T-cell (primary cell): ENCODE measurements at places on chromosomes 4 and X.

- peaks cover 8% of the 10 kb centered on the region for H3K4me1 ChIP-seq
- DNase-seq = no peak
- H3K4me3 ChIP-seq = no peak overlapping the region
- H3K27me3 ChIP-seq = no peaks in the 10 kb centered on the region
These were observed 78.6 kb upstream of the STS start for GRCh38 chrX:7068939-7069367.

DNA sequence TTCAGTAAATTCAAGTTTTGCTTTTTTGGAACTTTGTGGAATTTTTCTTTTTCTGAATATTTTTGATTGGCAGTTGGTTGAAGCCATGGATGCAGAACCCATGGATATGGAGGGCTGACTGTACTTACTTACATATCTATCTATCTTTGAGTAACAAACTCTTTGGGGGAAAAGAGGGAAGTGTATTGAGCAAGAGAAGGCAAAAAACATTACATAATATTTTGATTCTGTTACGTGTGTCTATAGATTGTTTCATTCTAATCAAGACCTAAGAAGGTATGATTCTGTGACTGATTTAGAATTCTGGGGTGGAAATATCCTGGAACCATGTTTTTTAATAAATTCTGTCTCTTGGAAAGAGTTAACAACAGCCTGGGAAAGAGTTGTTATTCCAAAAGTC is 31.5 kb downstream of the GRSF1 start:
- no peaks in the 10 kb centered on the region for H3K36me3 ChIP-seq
- peaks cover 1% of the 10 kb centered on the region for H3K4me1 ChIP-seq
- no peaks in the 10 kb centered on the region for H3K27me3 ChIP-seq
- H3K4me3 ChIP-seq = no peak overlapping the region
- DNase-seq = no peak

DNA sequence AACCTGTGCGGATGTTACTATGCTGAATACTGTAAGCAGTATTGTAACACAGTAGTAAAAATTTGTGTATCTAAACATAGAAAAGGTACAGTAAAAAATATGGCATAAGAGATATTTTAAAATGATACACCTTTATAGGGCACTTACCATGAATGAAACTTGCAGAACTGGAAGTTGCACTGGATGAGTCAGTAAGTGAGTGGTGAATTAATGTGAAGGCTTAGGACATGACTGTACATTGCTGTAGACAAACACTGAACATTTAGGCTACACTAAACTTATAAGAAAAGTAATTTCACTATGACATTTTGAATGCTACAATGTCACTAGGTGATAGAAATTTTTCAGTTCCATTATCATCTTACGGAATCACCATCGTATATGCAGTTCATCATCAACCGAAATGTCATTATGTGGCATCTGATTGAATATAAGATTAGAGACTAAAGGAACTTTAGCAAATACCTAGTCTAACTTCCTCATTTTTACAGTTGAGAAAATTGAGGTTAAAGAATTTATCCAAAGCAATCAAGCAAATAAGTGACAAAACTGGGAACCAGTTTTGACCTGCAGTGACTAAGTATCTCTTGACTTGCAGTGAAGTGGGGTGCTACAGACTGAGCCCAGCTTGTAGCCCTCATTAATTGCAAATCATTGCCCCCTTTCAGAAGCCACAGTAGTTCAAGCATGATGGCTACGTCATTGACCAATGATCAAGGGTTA is 55.3 kb downstream of the EGF start:
- peaks cover 7% of the 10 kb centered on the region for H3K4me1 ChIP-seq
- no peak overlapping the region for H3K27ac ChIP-seq
- H3K36me3 ChIP-seq = no peaks in the 10 kb centered on the region
- DNase-seq = no peak
- no peaks in the 10 kb centered on the region for H3K27me3 ChIP-seq

DNA sequence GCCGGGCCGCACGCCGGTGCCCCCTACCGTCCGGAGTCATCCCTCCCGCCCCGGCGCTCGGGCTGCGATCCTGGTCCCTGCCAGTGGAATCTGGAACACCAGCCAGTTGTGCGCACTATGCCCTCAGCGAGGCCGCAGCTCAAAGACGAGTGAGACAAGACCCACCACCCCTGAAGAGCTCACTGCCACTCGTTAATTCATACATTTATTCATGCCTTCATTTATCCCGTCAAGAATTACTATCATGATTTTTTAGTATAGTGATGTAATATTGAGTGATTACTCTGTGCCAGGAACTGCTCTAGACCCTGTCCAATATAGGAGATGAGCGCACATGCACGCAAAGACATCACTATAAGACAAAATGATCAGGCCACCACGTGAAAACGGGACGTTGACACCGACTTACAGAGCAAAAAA is 247 bp upstream of the PPA2 start:
- H3K36me3 ChIP-seq = no peaks in the 10 kb centered on the region
- H3K27me3 ChIP-seq = no peaks in the 10 kb centered on the region
- H3K4me1 ChIP-seq = peaks cover 20% of the 10 kb centered on the region
- no peak for DNase-seq

DNA sequence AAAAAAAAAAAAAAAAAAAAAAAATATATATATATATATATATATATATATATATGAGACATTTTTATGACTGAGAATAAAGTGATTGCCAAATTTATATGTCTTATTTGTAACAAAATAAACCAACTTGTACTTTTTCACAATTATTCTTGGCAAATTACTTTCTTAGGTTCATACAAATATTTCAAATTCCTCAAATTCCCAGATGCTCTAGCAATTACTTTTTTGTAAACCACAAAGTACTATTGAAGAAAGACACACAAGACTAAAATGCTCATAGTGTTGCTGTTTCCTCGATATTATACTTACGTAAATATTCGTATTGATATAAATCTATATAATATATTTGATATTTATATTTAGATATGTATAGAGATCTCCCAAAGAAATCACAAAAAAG is 390.0 kb downstream of the FAT4 start:
- no peaks in the 10 kb centered on the region for H3K27me3 ChIP-seq
- H3K27ac ChIP-seq = no peak overlapping the region
- H3K4me3 ChIP-seq = no peak overlapping the region
- no peaks in the 10 kb centered on the region for H3K4me1 ChIP-seq
- no peaks in the 10 kb centered on the region for H3K36me3 ChIP-seq

DNA sequence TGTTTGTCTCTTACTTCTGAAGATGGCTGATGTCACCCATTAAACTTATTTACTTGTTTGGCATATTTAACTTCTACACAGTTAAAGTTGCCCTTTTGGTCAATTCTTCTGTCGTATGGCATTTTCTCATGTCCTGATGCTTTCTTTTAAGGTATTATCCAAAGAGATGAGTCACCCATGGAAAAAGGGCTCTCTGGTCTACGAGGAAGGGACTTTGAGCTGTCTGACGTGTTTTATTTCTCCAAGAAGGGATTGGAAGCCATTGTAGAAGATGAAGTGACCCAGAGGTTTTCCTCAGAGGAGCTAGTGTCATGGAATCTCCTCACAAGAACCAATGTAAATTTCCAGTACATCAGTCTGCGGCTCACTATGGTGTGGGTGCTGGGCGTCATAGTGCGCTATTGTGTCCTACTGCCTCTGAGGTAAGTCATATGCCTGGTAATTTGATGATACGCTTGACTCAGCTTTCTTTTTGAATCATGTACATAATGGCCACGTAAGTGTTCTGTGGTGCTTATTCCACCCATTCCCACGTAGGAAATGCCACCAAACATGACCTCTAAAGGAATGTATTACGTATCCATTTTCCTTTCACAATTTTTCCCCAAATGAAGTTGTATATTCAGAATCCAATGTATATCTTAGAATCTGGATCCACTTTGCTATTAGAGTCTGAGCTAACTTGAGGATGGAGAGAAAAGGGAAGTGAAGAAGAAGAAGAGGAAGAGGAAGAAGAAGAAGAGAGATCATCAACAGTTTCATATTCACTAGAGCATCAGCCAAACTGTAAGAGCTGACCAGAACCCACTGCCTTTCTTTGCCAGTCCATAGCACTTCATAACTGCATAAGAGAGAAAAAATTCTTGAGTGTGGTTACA is 45.7 kb downstream of the GPAT3 start:
- no peak for DNase-seq
- no peaks in the 10 kb centered on the region for H3K27me3 ChIP-seq
- H3K27ac ChIP-seq = no peak overlapping the region
- no peak overlapping the region for H3K4me3 ChIP-seq

DNA sequence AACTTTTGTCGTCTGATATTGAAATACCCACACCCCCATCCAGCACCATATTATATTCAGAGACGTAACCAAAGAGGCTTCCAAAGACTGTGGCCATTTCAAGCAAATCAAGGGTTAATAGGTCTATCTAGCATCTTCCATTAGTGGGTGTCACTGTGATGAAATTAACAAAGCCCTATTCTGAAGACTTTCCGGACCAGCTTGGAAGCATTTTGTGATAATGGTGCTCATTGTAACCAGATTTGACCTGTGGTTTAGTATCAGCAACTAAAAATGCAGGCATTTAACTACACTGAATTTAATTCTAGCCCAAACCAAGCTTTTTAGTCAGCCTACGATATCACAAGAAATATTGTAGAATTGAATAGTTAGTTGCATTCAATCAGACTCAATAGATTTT is 309.7 kb upstream of the TENM3 start:
- no peaks in the 10 kb centered on the region for H3K27me3 ChIP-seq
- no peak overlapping the region for H3K4me3 ChIP-seq
- H3K36me3 ChIP-seq = no peaks in the 10 kb centered on the region
- no peaks in the 10 kb centered on the region for H3K4me1 ChIP-seq
- DNase-seq = no peak

GRCh38 chr4:107037199-107037584 is 1.1 kb upstream of the DKK2 start:
- DNase-seq = no peak
- no peak overlapping the region for H3K27ac ChIP-seq
- H3K4me3 ChIP-seq = peak overlapping the region; percentile 81
- peaks cover 18% of the 10 kb centered on the region for H3K4me1 ChIP-seq
- peaks cover 13% of the 10 kb centered on the region for H3K27me3 ChIP-seq
- no peaks in the 10 kb centered on the region for H3K36me3 ChIP-seq

GRCh38 chr4:41670530-41670929 is 78.0 kb downstream of the PHOX2B start:
- DNase-seq = no peak
- H3K27ac ChIP-seq = no peak overlapping the region
- no peaks in the 10 kb centered on the region for H3K27me3 ChIP-seq
- H3K36me3 ChIP-seq = no peaks in the 10 kb centered on the region
- no peaks in the 10 kb centered on the region for H3K4me1 ChIP-seq
- no peak overlapping the region for H3K4me3 ChIP-seq

DNA sequence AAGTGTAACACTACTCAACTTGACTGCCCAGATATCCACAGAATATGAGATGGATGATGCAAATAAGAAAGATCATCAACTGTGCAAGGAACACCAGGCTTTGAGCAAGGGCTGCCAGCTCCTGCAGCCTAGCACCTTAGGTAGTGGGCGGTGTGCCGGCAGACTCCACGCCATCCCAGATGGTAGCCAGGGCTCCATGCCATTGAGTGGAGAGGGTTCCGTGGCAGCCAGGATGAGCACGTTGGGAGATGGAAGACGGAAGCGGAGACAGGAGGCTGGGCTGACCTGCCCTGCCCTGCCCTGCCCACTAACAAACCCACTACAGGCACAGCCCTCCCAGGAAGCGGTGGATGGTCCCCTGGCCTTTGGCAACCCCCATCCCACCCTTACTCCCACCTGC is 51.9 kb downstream of the TMPRSS11F start:
- H3K4me3 ChIP-seq = no peak overlapping the region
- no peak overlapping the region for H3K27ac ChIP-seq
- DNase-seq = no peak
- no peaks in the 10 kb centered on the region for H3K4me1 ChIP-seq

- H3K4me3 ChIP-seq = no peak overlapping the region
- no peaks in the 10 kb centered on the region for H3K36me3 ChIP-seq
- H3K27me3 ChIP-seq = peaks cover 40% of the 10 kb centered on the region
These were observed 1.1 kb downstream of the GAB1 start for GRCh38 chr4:143337600-143338287.

- no peaks in the 10 kb centered on the region for H3K36me3 ChIP-seq
- H3K27me3 ChIP-seq = no peaks in the 10 kb centered on the region
- DNase-seq = no peak
- H3K27ac ChIP-seq = no peak overlapping the region
- H3K4me3 ChIP-seq = no peak overlapping the region
These were observed 46.3 kb downstream of the TEX13B start for GRCh38 chrX:107935664-107936433.

DNA sequence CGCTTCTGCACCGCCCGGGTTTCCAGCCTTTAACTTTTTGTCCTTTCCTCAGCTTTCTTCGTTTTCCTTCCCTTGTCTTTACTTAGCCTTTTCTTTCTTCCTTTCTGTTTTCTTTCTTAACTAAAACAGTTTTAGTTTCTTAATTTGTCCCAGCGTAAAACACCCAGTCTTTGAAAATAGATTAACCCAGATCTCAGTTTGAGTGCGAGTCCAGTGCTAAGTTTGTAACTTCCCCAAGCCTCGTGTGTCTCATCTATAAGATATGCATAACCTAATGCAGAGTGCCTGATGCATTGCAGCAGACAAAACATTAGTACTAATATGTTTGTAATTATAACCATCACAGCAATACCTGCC is 460 bp upstream of the GEMIN8 start:
- no peaks in the 10 kb centered on the region for H3K27me3 ChIP-seq
- DNase-seq = no peak
- H3K36me3 ChIP-seq = no peaks in the 10 kb centered on the region
- peak overlapping the region; percentile 86 for H3K4me3 ChIP-seq

DNA sequence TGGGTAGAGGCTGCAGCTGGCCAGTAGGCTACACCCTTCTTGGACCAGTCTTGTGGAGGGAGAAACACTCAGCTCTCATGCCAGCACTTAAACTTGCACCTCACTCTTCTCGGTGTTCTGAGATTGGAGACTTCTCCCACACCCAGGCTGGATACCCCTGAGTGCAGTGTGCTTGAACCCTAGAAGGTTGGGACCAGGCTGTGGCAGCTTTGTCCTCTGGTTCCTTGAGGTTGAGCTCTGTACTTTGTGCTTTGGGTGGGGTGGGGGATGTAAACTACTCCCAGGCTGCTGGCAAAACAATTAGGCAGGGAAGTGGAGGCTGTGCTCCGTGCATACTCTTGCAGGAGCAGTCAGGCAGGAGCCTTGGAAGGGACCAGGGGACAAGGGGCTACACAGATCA is 143.6 kb upstream of the GNPDA2 start:
- no peaks in the 10 kb centered on the region for H3K27me3 ChIP-seq
- no peak overlapping the region for H3K4me3 ChIP-seq
- no peaks in the 10 kb centered on the region for H3K4me1 ChIP-seq

DNA sequence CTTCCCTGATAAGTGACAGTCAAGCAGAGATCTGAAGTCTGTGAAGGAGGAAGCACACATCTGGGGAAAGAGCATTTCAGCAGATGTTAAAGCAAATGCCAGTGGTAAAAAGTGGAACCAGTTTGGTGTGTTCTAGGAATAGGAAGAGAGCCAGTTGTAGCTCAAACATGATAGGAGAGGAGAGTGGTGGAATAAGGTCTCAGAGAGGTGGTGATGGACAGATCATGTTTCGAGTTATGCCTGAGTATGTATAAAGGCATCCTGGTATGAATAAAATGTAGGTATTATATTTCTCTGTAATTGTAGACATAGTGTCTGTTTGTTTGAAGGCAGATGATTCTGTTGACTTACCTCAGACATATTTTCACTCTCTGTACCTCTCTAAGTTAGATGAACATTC is 89.1 kb downstream of the LARP7 start:
- H3K27me3 ChIP-seq = peaks cover 2% of the 10 kb centered on the region
- H3K4me1 ChIP-seq = no peaks in the 10 kb centered on the region
- no peaks in the 10 kb centered on the region for H3K36me3 ChIP-seq
- H3K4me3 ChIP-seq = no peak overlapping the region
- H3K27ac ChIP-seq = no peak overlapping the region

- H3K36me3 ChIP-seq = no peaks in the 10 kb centered on the region
- no peak overlapping the region for H3K4me3 ChIP-seq
- H3K4me1 ChIP-seq = no peaks in the 10 kb centered on the region
- no peak overlapping the region for H3K27ac ChIP-seq
These were observed 162.0 kb upstream of the EOLA2 start for GRCh38 chrX:150100261-150100660.
